ENCODE measurements at places on chromosomes 13 and 19. TPM values are rescaled to one million over a fixed set of nuclear protein-coding genes. Genes with fewer than 3 reads are reported as not detected.

- no peak for DNase-seq
Measured at GRCh38 chr19:35898499-35898809, 1.9 kb downstream of the NFKBID start.

- no peak for DNase-seq
Measured at GRCh38 chr19:14106840-14107239, 10.7 kb downstream of the PRKACA start.

DNA sequence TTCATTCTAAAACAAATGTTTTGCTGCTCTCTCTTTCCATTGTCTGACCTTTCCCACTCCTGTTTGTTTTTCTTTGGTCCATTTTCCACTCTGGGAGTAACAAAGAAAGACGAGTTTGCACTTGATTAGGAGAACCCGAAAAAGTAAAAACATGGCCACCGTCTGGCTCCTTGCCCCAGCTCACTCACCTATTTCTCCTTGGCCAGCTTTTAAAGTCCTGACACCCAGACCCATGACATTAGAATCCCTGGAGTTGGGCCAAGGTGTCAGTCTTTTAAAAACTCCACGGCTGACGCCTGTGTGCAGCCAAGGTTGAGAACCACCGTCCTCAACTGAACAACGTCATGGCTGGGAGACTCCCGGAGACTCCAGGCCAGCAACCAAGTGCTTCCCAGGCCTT lies 63.6 kb upstream of the FLT1 start:
- DNase-seq: no peak

Gene CFD
- total RNA-seq: 118 TPM

Gene DACT3
- 16.2 TPM for total RNA-seq

- DNase-seq: no peak
Measured at GRCh38 chr13:99656844-99657381, 155.6 kb downstream of the TM9SF2 start.
